ENCODE measurements at places on chromosomes 3 and 15. TPM values are rescaled to one million over a fixed set of nuclear protein-coding genes. Genes with fewer than 3 reads are reported as not detected.

ANO10 gene
- 21.4 TPM for total RNA-seq

FBXW12 gene
- total RNA-seq = not detected

RTP4 gene
- not detected for total RNA-seq

SNX22 gene
- 0.74 TPM for total RNA-seq

TMEM108 gene
- not detected for total RNA-seq

PLSCR2 gene
- not detected for total RNA-seq

UPK1B gene
- 12.9 TPM for total RNA-seq

FEZF2 gene
- total RNA-seq = not detected

LSAMP gene
- 0.62 TPM for total RNA-seq

KNSTRN gene
- 47.2 TPM for total RNA-seq

SEMA7A gene
- total RNA-seq = 1.5 TPM

Measured in A549 treated with GW870086 at 1 μM for 4 hours (cell line).